ENCODE measurements at places on chromosomes 5 and 9. TPM values are rescaled to one million over a fixed set of nuclear protein-coding genes. Genes with fewer than 3 reads are reported as not detected.

DNA sequence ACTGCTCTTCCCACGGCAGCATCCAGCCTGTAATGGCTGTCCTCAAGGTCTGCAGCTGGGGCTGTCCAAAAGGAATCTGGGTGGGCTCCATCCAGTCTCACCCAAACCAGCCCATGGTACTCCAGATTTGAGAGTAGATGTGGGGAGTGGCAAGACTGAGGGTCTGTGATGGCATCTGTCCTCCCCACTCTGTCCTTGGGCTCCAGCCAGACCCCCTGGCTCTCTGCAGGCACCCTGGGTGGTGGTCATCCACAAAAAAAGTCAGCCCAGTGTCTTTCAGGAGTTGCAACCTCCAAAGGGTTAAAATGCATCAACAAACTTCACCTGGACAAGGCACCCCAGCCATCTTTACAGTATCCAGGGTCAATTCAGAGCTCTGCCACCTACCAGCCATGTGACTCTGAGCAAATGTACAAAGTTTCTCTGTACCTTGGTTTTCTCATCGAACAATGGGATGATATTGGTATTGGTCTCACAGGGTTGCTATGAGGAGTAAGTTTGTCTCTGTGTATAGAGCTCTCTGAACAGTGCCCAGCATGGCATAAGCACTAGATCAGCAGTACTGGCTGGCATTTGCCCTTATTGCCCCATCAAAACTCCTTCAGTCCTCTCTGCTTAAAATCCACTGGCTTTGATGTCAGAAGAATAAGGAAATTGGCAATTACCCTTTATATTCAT, 7.3 kb upstream of the S1PR3 start:
- no peak for DNase-seq

DNA sequence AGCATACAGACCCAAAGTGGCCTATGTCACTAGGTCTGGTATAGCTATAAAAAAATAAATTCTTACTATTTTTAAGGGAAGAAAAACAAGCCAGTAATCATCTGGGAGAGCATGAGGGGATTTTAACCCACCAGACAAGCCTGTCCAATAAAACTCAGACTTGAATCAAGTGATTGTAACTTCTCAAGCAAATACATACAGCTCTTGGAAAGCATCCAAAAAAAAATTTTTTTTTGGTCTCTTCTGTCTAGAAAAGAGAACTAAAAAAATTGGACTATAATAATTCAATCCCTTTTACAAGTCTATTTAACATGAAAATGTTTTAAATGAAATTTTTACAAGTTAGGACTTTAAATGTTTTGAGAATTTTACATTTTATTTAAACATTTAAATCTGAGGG, 61.7 kb downstream of the FBXL17 start:
- DNase-seq: no peak

GRCh38 chr5:81080809-81081460, 120.8 kb downstream of the RASGRF2 start:
- no peak for DNase-seq

DNA sequence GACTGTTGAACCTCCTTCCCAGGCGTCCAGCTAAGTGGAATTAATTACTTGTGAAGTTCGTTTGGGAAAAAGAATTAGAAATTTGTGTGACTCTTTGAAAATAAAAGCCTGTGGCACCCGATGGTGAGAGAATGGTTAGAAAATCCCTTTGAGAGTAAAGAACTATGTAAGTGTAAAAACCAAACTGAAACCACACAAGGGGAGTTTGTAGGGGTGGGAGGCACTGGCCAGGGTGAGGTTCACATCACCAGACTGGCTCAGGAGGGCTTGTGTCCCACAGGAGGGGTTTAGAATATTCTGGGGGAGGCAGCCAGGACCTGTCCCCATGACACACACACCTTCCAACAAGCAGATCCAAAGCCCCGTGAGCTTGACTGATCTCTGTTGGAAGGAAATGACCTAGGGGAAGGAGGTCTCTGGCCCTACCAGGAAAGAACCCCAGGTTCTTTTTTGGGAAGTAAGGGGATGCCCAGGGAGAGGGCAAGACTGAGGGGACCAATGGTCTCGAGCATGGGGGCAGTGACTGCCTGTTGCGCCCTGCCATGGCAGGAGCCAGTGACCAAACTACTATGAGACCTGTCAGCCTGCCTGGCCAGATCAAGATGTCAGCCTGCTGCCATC, 4.3 kb downstream of the SPATA24 start:
- DNase-seq: no peak

- no peak for DNase-seq
Observed at GRCh38 chr9:130561056-130561455, 18.3 kb upstream of the FUBP3 start.

GRCh38 chr5:179409806-179410205, 64.5 kb upstream of the ADAMTS2 start:
- DNase-seq: no peak

GRCh38 chr9:137987244-137988030, 109.9 kb downstream of the CACNA1B start:
- no peak for DNase-seq

DNA sequence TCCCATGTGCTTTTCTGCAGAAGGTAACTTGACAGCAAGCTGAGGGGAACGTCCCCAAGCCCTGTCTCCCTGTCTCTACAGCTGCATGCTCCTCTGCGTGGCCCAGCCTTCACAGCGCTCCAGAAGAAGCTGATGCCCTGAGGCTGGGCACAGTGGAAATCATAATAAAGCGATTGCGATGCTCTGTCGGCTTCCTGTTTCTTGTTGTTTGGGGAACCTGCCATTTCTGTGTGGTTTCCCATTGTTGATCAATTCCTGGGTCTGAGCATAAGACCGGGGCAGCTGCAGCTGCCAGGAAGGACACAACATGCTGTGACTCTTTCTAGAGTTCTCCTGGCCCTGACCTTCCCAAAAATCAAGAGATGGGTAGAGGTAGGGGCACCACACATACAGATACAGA, 7.2 kb upstream of the DNAJB5 start:
- no peak for DNase-seq

Gene SLC25A2
- 1.4 TPM for total RNA-seq

DNA sequence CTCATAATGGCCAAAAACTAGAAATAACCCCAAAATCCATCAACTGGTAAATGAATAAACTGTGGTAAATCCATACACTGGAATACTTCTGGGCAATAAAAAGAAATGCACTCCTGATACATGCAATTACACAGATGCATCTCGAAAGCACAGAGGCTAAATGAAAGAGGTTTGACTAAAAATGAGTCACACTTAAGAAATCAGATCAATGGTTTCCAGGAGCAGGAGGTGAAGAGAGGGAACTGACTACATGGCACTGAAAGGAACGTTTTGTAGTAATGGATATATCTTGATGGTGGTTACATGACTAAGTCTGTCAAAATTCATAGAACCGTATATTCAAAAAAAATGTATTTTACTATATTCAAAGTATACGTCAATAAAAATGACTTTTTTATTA, 42.4 kb downstream of the STRBP start:
- DNase-seq: no peak

DNA sequence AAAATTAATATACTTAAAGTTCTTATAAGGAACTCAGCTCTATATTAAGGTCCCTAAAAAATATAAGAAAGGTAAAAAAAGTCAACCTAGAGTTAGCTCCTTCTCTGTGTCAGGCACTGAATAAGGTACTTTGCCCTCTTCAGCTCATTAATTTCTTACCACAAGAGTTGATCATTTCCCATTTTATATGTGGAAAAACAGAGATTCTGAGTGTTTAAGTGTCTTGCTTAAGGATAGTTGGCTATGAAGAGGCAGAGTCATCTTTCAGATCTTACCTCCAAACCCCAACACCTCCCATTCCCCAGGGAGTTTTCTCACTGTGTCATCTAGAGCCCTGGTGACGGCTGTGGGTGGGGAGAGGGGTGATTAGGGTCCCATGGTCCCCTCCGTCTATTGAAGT, 40.6 kb downstream of the INSYN2B start:
- DNase-seq: no peak

All from transverse colon (tissue), 4 donors.